ENCODE measurements at places on chromosomes 4 and X.

DNA sequence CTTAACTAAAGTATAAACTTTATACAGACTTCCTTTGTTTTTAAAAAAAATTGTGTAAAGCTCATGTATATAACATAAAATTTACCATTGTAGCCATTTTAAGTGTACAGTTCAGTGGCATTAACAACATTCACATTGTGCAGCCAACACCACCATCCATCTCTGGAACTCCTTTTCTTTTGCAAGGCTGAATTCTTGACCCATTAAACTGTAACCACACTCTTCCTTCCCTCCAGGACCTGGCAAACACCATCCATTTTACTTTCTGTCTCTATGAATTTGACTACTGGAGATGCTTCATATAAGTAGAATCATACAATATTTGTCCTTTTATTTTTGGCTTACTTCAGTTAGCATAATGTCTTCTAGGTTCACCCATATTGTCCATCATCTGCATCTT, 104.7 kb downstream of the RASL11B start:
- no peak for DNase-seq

- DNase-seq = no peak
Measured at GRCh38 chr4:56787380-56787779, 34.1 kb downstream of the SPINK2 start.

- DNase-seq = no peak
Measured at GRCh38 chr4:170339522-170339921, 249.8 kb upstream of the AADAT start.

DNA sequence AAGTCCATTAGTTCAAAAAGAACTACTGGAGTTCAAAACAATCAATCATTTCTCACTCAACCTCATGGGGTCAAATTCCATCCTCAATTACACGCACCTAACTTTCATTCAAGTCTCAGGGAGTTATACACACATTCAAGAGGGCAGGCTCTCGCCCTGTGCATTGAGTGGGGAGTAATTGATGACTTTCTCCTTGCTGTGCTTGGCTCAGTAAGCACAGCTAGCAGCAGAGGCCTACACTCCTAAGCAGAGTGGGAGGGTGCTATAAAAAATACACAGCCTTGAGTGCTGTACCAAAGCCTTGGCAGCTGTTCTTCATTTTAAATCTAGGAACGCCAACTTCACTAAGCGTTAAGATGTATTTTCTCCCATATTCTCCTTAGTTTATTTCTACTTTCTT, 958.3 kb upstream of the ADGRL3 start:
- no peak for DNase-seq

GRCh38 chr4:105432438-105432837, 41.4 kb downstream of the PPA2 start:
- DNase-seq = no peak

DNA sequence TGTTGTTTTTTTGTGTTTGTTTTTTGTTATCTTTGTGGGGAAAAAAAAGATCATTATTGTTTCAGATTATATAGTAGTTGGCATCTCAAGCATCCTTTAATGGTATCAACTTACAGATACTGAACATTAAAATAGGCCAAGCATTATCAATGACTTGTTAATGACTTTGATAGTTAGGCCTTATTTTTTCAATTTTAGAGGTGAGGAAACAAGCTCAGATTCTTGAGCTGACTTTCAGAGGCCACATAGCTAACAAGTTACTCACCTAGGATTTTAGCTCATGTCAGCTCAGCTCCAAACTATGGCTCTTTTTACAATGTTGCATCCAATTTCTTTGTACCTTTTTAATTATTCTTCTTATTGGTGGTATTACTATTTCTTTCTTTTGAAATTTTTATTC, 471 bp upstream of the PLAC8 start:
- peak; percentile 64 for DNase-seq

DNA sequence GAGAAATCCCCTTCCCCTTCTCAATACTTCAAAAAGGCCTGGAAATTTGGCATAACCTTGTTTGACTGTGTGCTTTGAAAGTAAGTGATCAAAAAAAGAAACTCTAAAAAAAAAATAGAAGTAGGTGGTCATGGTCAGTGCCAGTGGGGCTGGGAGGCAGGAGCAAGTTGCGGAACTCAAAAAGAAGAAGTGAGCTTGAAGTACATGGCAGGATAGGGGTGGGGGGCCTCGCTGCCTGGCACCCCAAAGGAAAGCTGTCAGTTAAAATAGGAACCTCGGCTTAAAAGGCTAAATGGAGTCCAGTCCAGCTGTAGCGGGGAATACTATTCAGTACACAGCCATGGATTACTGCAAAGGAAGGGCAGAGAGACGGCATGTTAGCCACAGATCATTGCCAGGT, 12.2 kb upstream of the NKRF start:
- DNase-seq = no peak

DNA sequence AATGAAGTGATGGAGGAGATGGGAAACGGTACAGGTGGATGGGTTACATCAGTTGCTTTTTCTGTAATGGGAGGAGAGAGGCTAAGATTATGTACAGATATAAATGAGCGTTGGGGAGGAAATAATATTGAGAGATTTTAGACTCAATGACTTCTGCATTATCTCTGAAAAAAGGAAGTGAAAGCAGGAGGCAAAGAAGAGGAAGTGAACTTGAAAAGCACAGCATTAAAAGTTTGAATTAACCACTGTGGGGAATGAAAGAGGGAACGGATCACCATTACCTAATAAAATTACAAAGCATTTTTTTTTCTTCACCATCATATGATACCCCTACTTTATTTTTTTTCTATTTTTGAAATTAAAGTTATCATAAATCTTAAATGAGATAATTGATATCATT, 1025.5 kb downstream of the RPA4 start:
- no peak for DNase-seq
